ENCODE measurements at places on chromosomes 4 and X.

GRCh38 chr4:139913398-139913990, 240.5 kb downstream of the MAML3 start:
- DNase-seq = no peak

GRCh38 chr4:100287534-100287933, 97.3 kb upstream of the DDIT4L start:
- no peak for DNase-seq

GRCh38 chr4:186172546-186172945, 18.8 kb upstream of the CYP4V2 start:
- no peak for DNase-seq

- no peak for DNase-seq
Measured at GRCh38 chrX:42127563-42127962, 204.2 kb upstream of the CASK start.

DNA sequence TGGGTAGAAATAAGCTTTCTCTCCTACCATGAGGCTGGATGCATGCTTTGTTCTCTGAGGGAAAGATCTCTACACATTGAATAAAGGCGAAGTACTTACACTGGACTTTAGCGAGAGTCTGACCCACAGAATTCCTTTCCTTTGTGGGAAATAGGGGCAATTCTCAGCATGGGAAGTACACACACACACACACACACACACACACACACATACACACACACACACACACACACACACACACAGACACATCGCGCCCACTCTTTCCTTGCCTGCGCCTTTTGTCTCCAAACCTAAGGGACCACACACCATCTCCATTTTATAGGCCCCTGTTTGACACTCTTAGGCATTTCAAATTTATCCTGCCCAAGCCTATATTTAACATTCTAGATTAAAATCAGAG, 83.8 kb downstream of the LUZP4 start:
- DNase-seq = no peak

GRCh38 chr4:123120473-123120872, 198.1 kb upstream of the NUDT6 start:
- DNase-seq = no peak

GRCh38 chrX:47804315-47804714, 32.4 kb upstream of the ZNF81 start:
- no peak for DNase-seq

- DNase-seq = no peak
Measured at GRCh38 chr4:102809691-102810090, 17.7 kb downstream of the UBE2D3 start.

DNA sequence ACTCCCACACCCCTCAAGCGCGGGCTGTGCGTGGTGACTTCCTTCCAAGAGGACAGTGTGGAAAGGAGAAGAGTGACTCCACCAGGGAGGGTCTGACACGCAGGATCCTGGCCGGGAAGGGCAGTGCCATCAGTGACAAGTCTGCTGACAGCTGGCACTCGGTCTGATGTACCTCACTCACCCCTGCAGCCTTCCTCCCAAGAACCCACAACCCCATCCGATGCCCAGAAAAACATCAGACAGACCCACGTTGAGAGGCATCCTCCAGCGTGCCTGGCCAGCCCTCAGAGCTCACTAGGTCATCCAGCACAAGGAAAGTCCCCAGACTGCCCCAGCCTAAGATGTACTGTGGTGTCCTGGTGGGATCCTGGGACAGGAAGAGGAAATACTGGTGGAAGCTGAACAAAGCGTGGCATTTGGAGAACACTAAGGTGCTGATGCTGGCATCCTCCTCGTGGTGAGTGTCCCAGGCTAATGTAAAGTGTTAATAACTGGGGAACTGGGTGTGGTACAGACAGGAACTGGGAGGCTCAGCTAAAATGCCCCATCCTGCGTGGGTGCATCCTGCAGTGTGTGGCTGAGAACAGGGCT, 200.0 kb upstream of the PSAPL1 start:
- no peak for DNase-seq

GRCh38 chr4:4383085-4383484, 3.8 kb upstream of the NSG1 start:
- DNase-seq = no peak

DNA sequence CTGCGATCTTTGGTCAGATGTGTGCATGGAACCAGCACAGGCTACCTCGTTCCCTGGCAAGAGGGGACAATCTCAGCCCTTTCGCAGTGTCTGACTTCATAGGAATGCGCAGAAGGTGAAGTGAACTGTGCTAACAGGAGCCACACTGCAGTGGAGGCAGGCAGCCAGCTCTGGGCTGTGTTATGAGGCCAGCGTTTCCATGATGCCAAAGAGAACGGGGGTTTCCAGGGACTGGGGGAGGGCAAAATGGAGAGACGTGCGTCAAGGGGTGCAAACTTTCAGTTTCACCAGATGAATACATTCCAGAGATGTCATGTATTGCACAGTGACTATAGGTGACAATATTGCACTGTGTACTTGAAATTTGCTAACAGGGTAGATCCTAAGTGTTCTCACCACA, 30.4 kb downstream of the CLDN34 start:
- no peak for DNase-seq

DNA sequence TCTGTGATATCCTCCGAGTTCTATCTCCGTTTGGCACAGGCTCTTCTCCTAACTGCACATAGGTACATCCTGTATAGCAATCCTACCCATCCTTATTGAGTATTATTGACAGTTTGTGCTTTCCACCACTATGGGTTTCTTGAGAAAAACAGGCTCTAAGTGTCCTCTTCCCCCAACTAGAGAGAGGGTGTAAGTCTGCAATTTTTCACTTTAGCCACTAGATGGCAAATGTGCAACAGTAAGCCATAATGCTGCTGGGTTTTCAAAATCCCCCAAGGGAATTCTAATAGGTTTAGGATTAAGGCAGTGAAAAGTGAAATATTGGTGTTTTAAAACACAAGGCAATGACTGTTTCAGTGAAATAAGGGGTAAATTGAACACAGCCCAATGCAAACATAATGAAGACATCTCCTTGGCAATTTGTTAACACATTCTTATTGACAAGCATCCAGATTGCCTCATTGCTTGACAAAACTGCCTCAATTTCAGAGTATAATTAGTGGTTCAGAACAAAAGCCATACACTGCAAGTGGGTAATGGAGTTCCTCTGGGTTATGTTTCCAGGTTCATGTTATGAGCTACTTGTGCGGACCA, 239.0 kb upstream of the HTR2C start:
- no peak for DNase-seq

- DNase-seq = no peak
Measured at GRCh38 chrX:68728186-68728585, 80.7 kb downstream of the STARD8 start.

DNA sequence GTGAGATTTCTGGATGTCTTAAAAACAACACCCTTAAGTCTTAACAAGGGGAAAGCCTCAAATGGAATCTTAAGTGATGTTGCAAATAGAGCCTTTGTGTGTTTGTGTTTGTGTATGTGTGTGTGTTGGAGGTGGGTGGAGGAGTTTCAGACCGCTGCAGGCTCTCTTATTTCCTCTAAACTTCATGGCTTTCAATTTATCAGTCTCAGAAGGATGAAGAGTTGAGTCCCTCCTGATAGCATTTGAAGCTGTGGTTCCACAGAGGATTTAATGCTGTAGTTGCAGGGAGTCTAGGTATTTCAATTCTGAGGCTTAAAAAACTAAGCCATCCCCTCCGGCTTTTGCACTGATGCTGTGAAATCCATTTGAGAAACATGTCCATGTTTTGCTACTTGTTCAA, 4.3 kb upstream of the AGA start:
- DNase-seq = no peak

DNA sequence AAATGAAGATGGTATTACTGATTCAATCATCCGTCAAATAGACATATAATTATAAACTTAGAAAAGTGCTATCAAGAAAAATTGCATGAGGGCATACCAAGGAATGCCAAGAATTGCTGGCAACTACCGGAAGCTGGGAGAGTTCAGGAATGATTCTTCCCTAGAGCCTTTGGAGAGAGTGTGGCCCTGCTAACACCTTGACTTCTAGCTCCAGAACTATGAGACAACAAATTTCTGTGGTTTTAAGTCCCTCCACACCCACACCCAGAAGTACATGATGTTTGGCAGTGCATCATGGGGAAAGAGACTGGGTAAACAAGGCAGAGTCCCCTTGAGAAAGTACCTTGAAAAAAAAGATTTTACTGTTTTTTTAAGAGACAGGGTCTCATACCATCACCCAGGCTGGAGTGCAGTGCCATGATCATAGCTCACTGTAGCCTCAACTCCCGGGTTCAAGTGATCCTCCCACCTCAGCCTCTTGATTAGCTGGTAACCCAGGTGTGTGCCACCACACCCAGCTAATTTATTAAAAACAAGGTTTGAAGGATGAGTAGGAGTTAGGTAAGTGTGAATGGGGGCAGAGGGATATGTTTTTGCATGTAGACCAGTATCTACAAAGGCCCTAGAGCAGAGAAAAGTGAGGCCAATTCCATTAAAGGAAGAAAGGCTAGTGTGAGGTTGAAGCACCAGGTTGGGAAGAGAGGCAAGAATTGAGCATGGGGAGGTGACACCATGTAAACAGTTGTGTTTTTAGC, 53.1 kb downstream of the GSX2 start:
- peak; percentile 37 for DNase-seq

DNA sequence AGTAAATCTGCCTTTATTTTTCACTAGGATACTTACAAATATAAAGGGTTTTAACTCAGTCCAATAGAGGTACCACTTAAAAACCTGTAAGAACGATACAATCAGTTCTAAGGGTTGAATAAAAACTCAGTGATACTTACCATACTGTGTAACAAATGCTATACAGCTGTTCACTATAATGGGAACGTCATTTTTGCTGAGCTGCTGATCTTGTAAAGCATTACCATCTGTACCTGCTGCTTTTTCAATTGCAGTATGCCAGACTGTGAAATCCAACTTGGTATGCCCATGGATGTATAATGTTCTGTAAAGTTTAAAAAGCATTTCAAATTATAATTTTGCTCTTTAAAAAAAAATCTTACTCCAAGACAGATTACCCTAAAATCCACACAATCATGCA, 111.2 kb downstream of the ARAP2 start:
- no peak for DNase-seq

- DNase-seq = no peak
Measured at GRCh38 chr4:173852775-173853174, 322.7 kb upstream of the HAND2 start.

GRCh38 chr4:23930750-23931488, 41.1 kb upstream of the PPARGC1A start:
- DNase-seq = no peak

DNA sequence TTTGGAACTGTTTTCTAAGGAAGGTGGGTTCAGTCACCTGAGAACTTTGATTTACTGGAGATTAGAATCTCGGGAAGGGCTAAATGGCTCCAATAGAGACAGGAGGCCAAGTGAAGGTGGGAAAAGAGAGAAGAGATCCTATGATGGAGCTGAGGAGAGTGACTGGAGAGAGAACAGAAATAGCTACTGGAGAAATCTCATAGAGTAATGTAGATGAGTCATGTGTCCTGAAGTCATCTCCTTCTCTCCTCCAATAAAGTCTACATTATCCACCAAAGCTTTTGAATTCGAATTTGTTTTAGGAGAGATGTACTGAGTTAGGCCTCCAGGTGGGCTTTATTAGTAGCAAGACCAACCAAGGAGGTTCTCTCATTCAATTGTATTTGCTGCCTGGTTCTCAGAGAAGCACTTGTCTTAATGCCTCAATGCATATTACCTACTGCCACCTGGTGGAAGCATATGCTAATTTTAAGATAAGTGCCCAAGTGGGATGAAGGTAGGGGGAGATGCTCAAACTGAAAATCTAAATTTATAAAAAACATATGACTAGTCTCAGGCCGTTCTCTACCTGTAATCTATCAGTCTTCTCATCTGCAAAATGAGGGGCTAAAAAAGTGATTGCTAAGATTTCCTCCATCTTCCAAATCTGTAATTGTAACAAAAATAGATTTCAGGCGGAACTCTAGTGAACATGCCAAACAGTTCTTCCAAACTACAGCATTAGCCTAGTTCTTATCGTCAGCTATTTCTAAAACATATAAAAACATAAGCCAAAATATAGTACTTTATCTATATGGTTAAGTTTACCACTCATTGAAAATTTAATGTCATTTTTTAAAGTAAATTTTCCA, 24.4 kb downstream of the TXK start:
- DNase-seq = no peak

- DNase-seq = no peak
Measured at GRCh38 chr4:142095886-142096605, 459.7 kb downstream of the IL15 start.

DNA sequence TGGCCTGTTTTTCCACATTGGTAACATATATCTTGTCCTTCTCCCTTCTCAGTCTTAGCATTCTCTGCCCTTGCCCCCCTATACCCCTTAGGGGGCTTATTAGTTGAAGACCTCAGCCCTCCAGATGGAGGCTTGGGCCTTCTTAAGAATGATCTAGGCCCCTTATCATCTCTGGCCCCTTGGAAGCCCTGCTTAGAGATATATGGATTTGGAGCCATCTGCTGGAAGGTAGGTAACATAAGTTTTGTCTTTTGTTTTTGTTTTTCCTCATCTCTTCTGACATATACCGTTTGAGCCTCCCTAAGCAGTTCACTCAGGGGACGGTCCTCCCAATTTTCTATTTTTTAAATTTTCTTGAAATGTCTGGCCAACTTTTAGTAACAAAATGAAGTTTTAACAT, 48.3 kb upstream of the NAP1L2 start:
- DNase-seq = no peak

DNA sequence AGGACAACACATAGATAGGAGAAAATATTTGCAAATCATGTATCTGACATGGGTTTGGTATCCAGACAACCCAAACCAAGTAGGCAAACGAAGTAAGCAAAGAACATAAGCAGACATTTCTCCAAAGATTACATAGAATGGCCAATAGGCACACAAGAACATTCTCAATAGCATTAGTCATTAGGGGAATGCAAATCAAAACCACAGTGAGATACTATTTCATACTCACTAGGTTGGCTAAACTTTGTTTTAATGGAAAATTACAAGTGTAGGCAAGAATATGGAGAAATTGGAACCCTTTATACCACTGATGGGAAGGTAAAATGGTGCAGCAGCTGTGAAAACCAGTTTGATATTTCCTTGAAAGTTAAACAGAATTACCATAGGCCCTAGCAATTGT, 74.7 kb downstream of the CHRNA9 start:
- DNase-seq = no peak

DNA sequence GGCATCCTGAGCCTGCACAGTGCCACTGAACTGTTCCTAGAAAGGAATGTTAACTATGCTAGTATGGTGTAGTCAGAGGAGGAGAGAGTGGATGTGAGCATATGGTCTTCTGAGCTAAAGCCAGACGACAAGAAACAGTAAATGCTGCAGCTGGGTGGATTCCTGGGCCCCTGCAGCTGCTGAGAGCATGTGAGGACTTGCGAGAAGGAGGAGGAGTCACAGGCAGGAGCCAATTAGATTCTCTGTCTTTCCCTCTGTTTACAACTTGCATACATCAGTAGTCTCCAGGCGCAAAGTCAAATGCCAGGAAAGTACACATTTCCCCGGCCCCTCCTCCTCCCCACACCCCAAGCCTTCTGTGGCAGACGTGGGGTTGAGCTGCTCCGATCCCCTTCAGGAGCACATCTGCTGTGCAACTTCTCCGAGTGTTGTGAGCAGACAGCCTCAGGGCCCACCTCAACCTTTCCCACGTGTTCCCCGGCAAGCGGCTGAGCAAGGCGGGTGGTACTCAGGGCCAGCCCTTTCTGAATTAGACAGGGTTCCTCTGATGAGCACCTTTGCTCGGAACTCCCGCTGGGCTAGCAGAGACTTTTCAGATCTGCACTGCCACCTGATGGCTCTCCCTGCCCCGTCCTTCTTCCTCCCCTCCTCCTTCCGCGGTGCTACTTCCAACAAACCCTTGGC, 108.7 kb upstream of the ATP6AP2 start:
- peak; percentile 44 for DNase-seq
